ENCODE measurements at places on chromosomes 4 and X. TPM values are rescaled to one million over a fixed set of nuclear protein-coding genes. Genes with fewer than 3 reads are reported as not detected.

DNA sequence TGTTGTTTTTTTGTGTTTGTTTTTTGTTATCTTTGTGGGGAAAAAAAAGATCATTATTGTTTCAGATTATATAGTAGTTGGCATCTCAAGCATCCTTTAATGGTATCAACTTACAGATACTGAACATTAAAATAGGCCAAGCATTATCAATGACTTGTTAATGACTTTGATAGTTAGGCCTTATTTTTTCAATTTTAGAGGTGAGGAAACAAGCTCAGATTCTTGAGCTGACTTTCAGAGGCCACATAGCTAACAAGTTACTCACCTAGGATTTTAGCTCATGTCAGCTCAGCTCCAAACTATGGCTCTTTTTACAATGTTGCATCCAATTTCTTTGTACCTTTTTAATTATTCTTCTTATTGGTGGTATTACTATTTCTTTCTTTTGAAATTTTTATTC lies 471 bp upstream of the PLAC8 start:
- no peak for DNase-seq

GRCh38 chrX:44675362-44676024 lies 132.8 kb upstream of the FUNDC1 start:
- no peak for DNase-seq

Gene CXCL13
- total RNA-seq: 25.7 TPM

- DNase-seq: no peak
Measured at GRCh38 chrX:79412972-79413371, 45.8 kb upstream of the ITM2A start.

GRCh38 chrX:104662694-104663093 lies 96.7 kb downstream of the IL1RAPL2 start:
- DNase-seq: no peak

DNA sequence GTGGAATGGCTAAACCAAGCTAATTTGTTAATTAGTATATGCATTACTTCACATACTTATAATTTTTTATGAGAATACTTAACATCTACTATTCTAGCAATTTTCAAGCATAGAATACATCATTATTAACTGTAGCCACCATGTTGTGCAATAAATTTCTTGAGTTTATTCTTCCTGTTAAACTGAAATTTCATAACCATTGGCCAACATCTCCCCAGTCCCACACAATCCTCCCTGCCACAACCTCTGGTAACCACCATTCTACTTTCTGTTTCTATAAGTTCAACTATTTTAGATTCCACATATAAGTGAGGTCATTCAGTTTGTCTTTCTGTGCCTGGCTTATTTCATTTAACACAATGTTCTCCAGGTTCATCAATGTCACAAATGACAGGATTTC lies 208.5 kb downstream of the PPP4R3C start:
- DNase-seq: no peak

DNA sequence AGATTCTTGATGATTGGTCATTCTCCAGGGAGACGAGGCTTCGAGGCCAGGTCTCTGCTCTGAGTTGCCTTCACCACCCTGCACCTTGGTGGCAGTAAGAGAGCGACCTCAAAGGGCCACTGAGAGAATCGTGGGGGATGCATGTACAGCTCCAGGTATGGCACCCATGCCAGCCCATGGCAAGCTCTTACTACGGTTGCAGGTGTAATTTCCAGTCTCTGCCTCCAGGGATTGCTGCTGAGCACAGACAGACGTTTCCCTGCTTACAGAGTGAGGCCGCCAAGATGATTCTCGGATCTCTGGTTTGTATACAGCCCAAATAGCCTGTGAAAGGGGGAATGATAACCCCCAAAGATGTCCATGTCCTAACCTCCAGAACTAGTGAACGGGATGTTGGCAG lies 16.3 kb upstream of the DRD5 start:
- peak; percentile 70 for DNase-seq

GRCh38 chr4:99389606-99390005 lies 37.1 kb upstream of the ADH1C start:
- DNase-seq: no peak

Gene ARMCX4
- 3.1 TPM for total RNA-seq

GRCh38 chr4:163587867-163588266 lies 93.4 kb downstream of the TMA16 start:
- no peak for DNase-seq

DNA sequence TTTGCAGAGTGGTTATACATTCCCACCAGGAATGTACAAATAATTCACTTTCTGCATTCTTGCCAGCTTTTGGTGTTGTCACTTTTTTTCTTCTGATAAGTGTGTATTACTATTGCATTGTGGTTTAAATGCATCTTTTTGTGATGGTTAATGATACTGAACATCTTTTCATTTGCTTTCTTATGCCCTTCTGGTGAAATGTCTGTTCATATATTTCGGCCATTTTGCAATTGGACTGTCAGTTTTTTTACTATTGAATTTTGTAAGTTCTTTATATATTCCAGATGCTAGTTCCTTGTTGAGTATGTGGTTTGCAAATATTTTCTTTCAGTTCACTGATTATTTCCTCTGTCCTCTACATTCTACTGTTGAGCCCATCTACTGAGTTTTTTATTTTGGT lies 19.4 kb upstream of the BMP2K start:
- DNase-seq: no peak

DNA sequence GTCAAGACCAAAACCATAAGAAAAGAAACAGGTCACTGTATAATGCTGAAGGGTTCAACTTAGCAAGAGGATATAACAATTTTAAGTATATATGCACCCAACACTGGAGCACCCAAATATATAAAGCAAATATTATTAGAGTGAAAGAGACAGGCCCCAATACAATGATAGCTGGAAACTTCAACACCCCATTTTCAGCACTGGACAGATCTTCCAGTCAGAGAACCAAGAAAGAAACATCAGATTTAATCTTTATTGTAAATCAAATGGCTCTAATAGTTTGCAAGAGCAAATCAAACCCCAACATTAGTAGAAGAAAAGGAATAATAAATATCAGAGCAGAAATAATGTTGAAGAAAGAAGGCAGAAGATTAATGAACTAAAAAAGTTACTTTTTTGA lies 36.2 kb downstream of the MAGED4 start:
- no peak for DNase-seq

Gene SSX2
- not detected for total RNA-seq

GRCh38 chr4:673349-674091 lies 556 bp downstream of the ATP5ME start:
- DNase-seq: peak; percentile 76

DNA sequence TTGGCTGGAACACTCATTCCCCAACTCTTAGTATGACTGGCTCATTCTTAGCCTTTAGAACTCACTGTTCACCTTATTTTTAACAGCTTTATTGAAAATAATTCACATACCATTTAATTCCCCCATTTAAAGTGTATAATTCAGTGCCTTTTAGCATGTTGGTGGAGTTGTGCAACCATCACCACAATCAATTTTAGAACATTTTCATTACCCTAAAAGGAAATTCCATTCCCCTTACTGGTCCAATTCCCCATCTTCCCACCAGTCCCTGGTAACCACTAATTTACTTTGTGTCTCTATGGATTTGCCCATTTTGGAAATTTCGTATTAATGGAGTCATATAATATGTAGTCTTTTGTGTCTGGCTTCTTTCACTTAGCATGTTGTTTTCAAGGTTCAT lies 19.7 kb downstream of the NHSL2 start:
- DNase-seq: no peak

- DNase-seq: no peak
Measured at GRCh38 chr4:16418814-16419213, 192.5 kb upstream of the TAPT1 start.

Gene TRIM75
- total RNA-seq: not detected

- DNase-seq: no peak
Measured at GRCh38 chrX:42396136-42396535, 381.8 kb downstream of the PPP1R2C start.

DNA sequence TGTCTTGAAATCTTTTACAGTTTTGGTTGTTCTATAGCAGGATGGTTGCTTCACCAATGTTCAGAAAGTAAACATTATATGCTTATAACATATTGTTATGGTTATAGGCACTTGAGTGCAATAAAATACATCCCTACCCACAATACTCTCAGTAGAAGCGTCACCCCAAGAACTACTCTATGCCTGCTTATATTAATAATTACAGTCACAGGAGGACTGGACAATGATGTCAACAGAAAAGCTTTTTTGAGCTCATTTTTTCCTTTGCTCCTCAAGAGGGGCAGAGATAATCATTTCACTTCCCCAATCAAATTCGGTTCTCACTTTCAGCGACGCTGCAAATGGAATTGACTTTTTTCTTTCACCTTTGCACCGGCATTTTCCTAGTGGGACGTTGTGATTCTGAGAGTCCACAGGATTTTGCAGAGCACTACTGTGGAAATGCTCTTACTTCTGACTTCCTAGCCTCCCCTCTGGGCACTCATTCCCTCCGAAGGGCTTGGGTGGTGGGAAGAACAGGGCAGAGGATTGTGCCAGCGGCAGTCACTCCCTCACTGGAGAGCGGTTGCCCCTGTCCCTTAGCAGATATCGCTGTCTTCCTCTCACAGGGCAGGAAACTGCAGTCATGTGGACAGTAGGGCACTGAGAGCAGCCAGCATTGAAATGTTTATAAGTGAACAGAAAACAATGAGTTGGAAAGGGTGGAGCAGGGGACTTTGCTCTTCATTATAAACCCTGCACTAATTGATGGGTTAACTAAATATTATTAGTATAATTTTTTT lies 24.9 kb upstream of the SGMS2 start:
- DNase-seq: no peak

GRCh38 chrX:129877401-129877800 lies 28.6 kb upstream of the UTP14A start:
- DNase-seq: no peak

GRCh38 chrX:68833855-68834331 lies 5.1 kb downstream of the EFNB1 start:
- no peak for DNase-seq

- no peak for DNase-seq
Measured at GRCh38 chrX:83160096-83160495, 348.0 kb upstream of the POU3F4 start.

Gene PLK4
- total RNA-seq: 44.7 TPM

Gene MECP2
- 55.1 TPM for total RNA-seq

DNA sequence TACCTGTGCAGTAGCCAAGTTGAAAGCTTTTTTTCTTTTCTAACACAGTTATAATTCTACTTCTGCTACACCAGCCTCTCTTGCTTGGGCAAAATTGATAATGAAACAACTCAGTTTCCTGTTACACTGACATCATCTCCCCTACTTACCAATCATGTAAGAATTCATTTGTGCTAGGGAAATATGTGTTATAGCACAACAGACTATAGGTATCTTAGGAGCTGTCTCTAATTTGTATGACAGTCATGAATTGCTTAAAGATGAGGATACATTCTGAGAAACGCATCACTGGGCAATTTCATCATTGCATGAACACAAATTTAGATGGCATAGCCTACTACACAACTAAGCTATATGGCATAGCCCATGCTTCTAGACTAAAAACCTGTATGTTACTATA lies 246.3 kb upstream of the ANKRD50 start:
- no peak for DNase-seq

GRCh38 chr4:56940971-56941370 lies 33.3 kb downstream of the REST start:
- DNase-seq: no peak

Gene CDKL2
- total RNA-seq: not detected

- peak; percentile 62 for DNase-seq
Measured at GRCh38 chr4:76430519-76431388, 4.3 kb upstream of the SHROOM3 start.

DNA sequence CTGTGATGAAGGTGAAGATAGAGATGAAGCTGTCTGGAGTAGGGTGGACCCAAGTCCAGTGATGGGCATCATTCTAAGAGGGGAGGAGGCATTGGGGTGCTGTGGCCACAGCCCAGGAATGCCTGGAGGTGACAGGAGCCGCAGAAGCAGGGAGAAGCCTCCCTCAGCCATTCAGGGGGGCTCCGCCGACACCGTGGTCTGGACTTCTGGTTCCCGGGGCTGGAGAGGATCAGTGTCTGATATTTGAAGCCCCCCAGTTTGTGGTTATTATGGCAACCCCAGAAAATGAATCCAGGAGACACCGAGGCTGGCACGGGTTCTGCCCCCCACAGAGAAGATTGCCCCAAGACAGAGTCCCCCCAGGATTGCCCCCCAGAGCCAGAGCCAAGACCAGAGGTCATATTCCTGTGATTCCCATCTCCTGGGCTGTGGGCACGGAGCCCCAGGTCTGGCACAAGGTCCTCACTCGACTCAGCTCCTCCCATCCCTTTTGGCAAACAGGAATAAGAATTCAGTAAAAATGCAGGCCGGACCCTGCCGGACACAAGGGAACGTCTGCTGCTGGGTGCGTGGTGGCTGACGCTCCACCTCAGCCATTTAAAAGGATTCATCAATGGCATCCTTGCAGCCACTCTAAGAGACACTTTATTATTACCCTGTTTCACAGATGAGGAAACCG lies 116.6 kb downstream of the CPZ start:
- no peak for DNase-seq

GRCh38 chr4:57097711-57098110 lies 12.5 kb downstream of the IGFBP7 start:
- DNase-seq: no peak

DNA sequence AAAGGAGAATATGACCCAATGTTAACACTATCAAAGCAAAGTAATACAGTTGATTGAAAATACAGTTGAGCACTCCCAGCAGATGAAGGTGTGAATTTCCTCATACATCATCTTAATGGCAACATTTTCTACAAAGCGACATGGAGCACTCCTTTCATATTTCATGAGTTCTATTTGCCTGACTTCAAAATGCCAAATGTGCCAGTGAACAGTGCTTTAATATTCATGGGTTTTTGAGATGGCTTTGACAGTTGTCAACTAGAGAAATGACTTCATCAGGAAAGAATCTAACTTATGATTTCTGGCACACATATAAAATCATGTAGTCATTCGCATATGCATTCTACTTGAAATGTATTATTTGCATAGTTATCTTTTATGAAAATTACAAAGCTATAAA lies 222.4 kb downstream of the GALNTL6 start:
- DNase-seq: no peak

- no peak for DNase-seq
Measured at GRCh38 chr4:152436384-152436783, 99.5 kb downstream of the FBXW7 start.

DNA sequence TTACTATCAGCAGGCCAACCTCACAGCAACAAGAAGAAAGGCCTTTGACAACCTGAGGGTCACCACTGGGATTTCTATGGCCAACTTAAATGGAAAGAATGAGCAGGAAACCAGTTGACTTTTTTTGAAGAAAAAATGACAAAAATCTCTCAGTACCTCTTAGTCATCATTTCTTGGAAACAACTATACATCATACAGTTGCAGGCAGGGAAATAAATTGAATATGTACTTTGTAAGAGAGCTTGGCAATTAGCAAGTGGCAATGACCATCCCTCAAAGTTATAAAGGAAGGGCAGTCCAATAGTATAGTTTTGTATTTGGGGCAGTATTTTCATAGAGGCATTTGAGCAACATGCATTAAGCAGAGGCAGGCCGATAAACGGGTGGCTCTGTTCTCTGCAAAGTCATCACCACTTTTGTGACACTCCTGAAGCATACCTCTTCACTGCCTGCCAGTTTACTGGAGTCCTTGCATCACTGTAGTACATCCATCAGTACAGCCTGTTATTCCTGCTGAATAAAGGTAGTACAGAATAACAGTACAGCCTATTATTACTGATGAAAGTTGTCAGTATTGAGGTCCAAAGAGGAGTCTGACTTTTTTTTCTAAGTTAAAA lies 83.3 kb upstream of the AMELX start:
- DNase-seq: no peak
